ENCODE measurements at places on chromosomes 2 and 18.

DNA sequence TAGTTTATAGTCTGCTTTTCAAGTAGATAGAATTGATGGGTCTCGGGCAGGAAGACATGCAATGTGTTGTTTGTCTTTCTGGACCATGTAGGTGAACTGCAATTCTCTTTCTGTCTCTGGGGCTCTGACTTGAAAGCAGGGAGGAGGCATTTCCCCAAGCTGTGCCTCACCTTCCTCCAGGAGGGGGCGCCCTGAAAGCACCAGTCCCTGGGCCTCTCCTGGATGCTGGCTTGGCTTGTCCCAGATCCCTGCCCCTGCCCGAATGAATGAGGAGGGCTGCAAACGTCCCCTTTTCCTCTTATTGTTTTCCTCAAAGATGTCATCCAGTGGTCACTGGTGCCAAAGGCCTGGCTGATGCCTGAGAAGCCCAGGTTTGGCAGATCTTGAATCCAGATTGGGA, 270.6 kb downstream of the CELF4 start:
- H3K27ac ChIP-seq, result no peak overlapping the region
- no peaks in the 10 kb centered on the region for H3K4me1 ChIP-seq
- peaks cover 2% of the 10 kb centered on the region for H3K27me3 ChIP-seq
- H3K36me3 ChIP-seq, result no peaks in the 10 kb centered on the region
- DNase-seq, result no peak

DNA sequence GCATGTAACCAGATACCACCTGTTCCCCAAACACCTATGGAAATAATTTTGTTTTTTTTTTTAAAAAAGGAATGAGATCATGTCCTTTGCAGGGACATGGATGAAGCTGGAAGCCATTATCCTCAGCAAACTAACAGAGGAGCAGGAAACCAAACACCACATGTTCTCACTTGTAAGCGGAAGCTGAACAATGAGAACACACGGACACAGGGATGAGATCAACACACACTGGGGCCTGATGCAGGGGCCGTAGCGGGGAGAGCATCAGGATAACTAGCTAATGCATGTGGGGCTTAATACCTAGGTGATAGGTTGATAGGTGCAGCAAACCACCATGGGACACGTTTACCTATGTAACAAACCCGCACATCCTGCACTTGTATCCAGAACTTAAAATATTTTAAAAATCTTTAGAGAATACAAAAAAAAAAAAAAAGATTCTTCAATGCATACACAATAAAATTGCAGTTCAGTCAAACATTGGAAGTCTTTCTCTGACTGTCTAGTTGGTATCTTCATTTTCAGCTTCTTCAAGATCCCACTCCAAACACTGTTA, 11.6 kb upstream of the CASP10 start:
- no peak overlapping the region for H3K4me3 ChIP-seq
- H3K27me3 ChIP-seq, result peaks cover 9% of the 10 kb centered on the region
- peaks cover 20% of the 10 kb centered on the region for H3K36me3 ChIP-seq
- peaks cover 6% of the 10 kb centered on the region for H3K4me1 ChIP-seq
- no peak overlapping the region for H3K27ac ChIP-seq

DNA sequence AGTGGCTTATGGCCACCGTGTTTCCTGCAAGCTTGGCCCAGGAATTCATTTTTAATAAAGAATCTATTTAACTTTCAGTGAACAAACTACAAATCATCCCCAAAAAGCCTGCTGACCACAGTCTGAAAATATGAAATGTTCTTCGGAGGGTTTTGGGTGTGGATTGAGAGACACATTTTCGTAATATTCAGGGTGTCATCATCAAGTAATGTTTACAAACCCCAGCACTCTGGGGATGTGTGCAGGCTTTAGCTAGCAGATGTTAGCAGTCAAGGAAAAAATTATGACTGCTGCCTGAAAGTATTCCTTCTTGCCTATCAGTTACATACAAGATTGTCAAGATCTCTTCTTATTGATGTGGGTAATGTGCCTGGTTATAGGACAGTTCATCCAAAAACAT, 143.9 kb upstream of the FN1 start:
- H3K27ac ChIP-seq, result no peak overlapping the region
- H3K4me1 ChIP-seq, result no peaks in the 10 kb centered on the region
- no peak for DNase-seq
- H3K27me3 ChIP-seq, result no peaks in the 10 kb centered on the region

DNA sequence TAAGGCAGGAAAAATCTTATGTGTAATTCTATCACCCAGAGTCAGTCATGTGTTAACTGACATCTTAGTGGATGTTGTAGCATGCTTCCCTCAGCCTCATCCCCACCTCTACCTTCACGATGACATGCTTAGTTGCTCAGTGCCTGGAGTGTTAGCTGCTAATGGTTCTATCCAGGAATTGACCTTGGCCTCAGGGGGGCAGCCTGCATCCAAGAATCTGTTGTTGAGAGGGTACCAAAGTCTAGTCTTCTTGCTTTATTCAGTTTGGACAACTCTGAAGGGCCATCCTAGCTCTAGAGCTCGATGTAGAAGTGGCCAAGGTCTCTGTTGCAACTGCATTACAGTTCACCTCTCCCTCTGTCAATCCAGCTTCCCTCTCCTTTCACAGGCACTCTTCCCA, 61.2 kb downstream of the ACYP2 start:
- H3K36me3 ChIP-seq, result no peaks in the 10 kb centered on the region
- H3K27ac ChIP-seq, result no peak overlapping the region
- H3K4me1 ChIP-seq, result no peaks in the 10 kb centered on the region
- no peaks in the 10 kb centered on the region for H3K27me3 ChIP-seq
- no peak overlapping the region for H3K4me3 ChIP-seq
